ENCODE measurements at places on chromosomes 2 and 18.

- no peak for DNase-seq
These were observed 6.3 kb downstream of the BOK start for GRCh38 chr2:241564596-241565410.

- DNase-seq, result peak; percentile 78
These were observed 81.1 kb upstream of the SLC39A10 start for GRCh38 chr2:195575879-195576401.

DNA sequence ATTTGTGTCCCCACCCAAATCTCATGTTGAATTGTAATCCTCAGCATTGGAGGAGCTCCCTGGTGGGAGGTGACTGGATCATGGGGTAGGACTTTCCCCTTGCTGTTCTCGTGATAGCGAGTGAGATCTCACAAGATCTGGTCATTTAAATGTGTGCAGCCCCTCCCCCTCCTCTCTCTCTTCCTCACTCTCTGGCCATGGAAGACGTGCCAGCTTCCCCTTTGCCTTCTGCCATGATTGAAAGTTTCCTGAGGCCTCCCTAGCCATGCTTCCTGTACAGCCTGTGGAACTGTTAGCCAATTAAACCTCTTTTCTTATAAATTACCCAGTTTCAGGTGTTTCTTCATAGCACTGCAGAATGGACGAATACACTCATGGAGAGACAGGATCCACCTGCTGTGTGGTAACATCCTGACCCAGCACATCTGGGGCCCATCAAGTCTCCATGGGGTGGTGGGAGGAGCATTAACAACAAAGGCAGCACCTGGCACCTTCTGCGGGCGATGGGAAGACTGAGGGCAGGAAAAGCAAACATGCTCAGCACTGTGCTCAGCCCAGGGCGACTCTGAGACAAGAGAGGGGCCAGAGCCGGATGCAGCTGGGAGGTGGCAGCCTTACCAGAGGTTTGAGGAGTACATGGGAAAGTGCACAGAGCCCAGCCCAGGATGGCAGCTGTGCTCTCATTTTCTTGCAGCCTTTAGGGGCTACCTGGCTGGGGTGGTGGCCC, 16.2 kb upstream of the ALPP start:
- DNase-seq, result no peak

DNA sequence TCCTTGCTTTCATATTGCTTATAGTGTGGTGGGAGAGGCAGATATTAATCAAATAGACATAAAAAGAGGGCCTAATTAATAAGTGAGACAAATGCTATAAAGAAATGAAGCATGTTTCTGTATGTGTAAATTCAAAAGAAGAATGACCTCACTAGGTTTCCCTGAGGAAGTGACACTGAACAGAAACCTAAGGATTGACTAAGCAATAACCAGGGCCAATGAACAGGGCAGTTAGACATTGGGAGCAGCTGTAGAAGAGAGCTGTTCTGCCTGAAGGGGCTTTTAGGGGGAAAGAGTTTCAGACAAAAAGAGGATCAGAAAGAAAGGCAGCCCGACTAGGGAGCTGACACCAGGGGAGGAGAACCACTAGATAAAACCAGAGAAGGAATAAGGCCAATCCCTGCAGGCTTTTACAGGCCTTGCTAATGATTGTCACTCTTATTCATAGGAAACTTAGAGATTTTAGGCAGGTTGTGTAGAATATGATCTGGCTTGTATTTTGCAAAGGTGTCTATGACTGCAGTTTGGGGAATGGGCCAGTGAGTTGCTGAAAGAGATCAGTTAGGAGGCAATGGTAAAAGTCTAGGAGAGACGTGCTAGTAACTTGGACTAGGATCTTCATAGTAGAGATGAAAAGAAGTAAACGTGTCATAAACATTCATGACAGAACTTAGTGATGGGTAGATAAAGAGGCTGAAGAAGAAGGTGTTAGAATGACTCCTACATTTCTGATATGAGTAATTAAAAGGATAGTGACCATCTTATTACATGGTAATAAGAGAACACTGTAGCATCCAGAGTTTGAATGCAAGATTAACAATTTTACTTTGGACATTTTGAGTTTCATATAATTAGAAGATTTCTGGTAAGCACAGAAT, 26.8 kb upstream of the NABP1 start:
- DNase-seq, result no peak
